Cerebellum (tissue), 4 donors: ENCODE measurements at places on chromosomes 6 and 20. TPM values are rescaled to one million over a fixed set of nuclear protein-coding genes. Genes with fewer than 3 reads are reported as not detected.
A peak's percentile ranks its signal among the peaks of the same experiment; 100 is the strongest.

The BPIFA1 gene
- not detected for total RNA-seq

The GSTA3 gene
- total RNA-seq, result not detected

The HSPA1L gene
- 4.2 TPM for total RNA-seq

The LY6G5C gene
- 3.4 TPM for total RNA-seq

The LTA gene
- not detected for total RNA-seq

The DLL1 gene
- 10.6 TPM for total RNA-seq

The GPLD1 gene
- total RNA-seq, result 20.4 TPM

The SLC12A5 gene
- 26.0 TPM for total RNA-seq

The PRRT1 gene
- total RNA-seq, result 1.2 TPM

- DNase-seq, result no peak
Observed at GRCh38 chr6:85594197-85594930, 706 bp upstream of the SNX14 start.

DNA sequence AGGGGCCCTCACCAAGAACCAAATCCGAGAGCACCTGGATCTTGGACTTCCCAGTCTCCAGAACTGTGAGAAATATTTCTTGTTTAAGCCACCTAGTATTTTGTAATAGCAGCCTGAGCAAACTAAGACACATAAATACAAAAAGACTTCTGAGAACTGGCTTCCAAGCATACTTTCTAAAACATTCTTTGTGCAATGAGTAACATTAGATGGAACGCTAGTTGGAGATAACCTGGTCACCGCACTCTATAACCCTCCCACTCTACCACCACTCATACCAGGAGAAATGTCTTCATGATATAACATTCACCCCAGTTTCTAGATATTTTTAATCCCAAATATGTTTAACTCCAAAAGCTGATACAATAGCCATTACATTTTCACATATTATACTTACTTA, 169.5 kb upstream of the THEMIS start:
- no peak for DNase-seq

- no peak for DNase-seq
Observed at GRCh38 chr6:51960419-51960818, 127.0 kb downstream of the PKHD1 start.

DNA sequence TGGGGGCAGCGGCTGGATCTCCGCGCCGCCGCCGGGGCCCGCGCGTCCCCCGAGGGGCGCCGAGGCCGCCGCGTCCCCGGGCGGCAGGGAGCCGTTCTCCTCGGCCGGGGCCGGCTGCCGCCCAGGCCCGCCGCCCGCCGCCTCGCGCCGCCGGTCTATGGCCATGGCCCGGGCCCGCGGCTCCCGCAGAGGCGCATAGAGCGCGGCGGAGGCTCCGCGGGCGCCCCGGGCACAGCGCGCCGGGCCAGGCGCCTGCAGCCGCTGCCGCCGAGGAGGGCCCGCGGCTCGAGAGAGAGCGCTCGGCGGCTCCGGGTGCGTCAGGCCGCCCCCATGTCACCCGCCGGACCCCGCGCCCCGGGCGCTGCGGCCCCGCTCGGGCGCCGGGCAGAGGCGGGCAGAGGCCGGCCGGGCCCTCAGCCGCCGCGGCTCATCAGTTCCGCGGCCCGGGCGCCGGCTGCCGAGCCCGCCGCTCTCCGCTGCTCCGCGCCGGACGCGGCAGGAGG, 404 bp downstream of the SLC22A23 start:
- peak; percentile 34 for DNase-seq

- no peak for DNase-seq
Observed at GRCh38 chr20:56423211-56423610, 11.2 kb downstream of the CASS4 start.

- DNase-seq, result no peak
Observed at GRCh38 chr6:41964201-41964887, 22.7 kb upstream of the CCND3 start.

GRCh38 chr20:61951695-61952533, 113.8 kb downstream of the TAF4 start:
- no peak for DNase-seq

GRCh38 chr6:15776458-15776980, 113.7 kb upstream of the DTNBP1 start:
- no peak for DNase-seq

- no peak for DNase-seq
Observed at GRCh38 chr20:58372806-58373205, 16.2 kb upstream of the VAPB start.

- no peak for DNase-seq
Observed at GRCh38 chr6:166779381-166779780, 152.3 kb upstream of the RPS6KA2 start.

DNA sequence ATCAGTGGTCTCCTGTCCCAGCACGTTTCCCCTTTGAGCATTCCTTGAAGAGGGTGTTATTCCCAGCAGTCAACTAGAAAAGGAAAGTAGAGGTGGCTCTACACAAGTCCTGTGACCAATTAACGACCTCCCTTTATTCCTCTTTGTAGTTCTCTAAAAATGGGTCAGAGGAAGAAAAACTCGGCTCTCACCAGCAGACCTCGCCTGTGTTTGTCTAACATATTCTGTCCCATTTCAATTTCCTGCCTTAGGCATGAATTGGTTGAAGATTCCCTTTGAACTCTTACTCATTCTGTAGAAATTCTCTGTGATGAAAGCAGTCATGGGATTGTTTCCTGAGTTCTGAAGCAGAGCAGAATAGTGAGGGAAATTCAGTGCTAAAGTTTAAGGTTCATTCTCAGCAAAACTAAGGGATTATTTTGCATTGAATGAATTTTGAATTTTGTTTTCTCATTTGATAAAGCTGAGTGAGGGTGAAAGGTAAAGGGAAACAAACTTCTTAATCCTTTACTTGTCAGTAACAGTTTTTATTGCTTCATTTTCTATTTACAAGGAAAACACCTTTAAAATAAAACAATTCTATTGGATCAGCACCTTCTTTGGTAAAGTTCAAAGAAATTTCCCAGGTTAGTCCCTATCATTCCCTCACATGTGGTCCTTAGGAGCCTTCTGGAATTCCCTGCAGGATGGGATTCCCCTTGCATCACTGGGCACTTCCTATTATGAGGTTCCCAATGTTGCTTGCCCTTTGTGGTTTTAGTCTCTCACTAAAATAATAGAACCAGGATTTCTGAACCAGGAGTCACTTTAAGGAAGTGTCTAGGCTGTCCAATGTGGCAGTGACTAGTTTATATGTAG, 105.8 kb downstream of the SLX4IP start:
- no peak for DNase-seq

DNA sequence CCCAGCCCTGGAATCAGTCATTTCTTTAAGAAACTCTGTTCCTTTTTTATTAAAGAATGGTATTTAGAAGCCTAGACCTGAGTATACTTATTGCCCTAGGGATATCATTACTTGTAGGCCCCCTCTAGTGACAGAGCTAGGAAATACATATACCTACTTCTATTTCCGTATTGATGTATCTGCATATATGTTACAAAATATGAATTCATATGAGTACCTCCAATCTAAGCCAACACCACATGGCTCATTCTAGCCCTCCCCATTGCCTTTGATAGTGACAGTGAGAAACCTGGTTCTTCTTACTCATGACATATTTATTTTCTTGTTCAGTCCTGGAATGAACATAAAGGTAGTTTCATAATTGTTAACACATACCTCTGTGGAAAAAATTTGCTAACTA, 137.2 kb downstream of the FARS2 start:
- DNase-seq, result no peak

DNA sequence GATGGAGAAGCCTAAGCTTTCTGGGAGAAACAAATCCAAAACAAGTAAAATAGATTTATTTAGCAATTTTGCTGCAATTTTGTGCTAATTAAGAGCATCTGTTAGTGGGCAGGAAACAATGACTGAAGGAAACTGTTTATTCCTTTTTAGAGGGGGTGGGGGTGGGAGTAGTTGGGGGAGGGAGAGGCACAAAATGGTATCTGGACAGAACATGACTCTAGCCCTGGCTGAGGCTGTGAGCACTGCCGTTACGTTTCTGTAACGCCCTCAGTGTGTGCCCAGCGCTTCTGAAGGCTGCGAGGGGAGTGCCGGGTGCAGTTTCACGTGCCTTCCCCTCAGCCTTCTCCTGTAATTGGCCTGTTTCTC, 28.8 kb downstream of the METTL24 start:
- DNase-seq, result no peak

- peak; percentile 57 for DNase-seq
Observed at GRCh38 chr20:5524896-5525295, 208.1 kb upstream of the PROKR2 start.

DNA sequence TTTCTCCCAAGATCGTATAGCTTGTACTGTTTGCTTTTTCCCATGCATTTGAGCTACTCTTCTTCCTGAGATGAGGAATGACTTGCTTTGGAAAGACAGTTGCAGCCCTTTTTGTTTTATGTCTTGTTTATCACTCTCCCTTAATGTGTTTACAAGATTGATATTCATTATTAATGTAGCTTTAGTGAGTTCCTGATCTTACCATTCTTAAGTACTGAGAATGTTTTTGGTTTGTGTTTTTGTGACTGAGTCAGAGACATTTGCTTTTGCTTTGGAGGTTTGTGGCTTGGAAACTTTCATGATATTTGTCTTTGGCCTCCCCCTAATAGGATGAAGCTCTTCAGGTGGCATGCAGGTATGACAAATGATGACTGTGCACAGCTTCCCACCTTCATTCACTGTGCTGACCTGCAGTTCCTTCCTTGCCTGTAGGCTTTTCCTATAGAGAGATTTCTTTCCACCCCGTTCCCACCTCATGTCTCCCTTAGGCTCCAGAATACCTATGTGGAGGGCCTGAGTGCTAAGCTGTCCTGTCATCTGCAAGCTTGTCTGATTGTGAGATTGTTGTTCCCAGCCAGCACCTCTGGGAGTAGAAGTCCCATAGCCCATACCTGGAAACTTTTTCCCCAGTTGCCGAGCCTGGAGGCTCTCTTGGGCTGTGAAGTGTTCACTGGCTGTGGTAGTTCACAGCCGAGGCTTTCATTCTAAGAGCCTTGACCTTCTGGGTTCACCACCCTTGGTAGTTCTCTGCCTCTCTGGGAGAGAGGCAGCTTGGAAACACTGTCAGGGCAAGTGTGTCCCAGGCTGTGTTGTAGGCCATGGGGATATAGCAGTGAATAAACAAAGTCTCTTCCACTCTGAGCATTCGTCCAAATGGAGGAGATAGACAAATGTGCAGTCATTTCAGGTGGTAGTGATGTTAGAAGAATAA, 27.1 kb downstream of the CDS2 start:
- DNase-seq, result no peak

GRCh38 chr20:35499271-35499670, 30.2 kb downstream of the C20orf173 start:
- no peak for DNase-seq

GRCh38 chr6:6790891-6791290, 202.4 kb downstream of the LY86 start:
- DNase-seq, result no peak

DNA sequence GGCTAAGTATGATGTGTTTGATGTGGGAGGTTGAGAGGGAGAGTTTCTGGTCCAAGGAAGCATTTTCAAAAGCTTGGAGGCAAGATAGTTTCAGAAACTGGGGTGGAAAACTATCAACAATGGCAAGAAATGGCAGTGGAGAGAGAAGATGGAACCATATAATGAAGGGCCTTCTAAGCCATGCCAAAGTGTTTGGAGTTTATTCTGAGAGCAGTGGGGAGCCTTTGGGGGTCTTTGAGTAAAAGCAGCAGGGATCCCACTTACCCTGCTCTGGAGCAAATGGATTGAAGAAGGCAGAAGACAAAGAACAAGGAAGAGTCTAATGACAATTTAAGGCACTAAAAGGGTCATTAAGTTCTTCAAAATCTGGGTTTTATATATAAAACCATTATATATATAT, 538.9 kb downstream of the UTRN start:
- no peak for DNase-seq

- DNase-seq, result no peak
Observed at GRCh38 chr20:14422892-14423291, 85.5 kb upstream of the FLRT3 start.

GRCh38 chr20:31949877-31950646, 1.8 kb downstream of the PDRG1 start:
- DNase-seq, result no peak

DNA sequence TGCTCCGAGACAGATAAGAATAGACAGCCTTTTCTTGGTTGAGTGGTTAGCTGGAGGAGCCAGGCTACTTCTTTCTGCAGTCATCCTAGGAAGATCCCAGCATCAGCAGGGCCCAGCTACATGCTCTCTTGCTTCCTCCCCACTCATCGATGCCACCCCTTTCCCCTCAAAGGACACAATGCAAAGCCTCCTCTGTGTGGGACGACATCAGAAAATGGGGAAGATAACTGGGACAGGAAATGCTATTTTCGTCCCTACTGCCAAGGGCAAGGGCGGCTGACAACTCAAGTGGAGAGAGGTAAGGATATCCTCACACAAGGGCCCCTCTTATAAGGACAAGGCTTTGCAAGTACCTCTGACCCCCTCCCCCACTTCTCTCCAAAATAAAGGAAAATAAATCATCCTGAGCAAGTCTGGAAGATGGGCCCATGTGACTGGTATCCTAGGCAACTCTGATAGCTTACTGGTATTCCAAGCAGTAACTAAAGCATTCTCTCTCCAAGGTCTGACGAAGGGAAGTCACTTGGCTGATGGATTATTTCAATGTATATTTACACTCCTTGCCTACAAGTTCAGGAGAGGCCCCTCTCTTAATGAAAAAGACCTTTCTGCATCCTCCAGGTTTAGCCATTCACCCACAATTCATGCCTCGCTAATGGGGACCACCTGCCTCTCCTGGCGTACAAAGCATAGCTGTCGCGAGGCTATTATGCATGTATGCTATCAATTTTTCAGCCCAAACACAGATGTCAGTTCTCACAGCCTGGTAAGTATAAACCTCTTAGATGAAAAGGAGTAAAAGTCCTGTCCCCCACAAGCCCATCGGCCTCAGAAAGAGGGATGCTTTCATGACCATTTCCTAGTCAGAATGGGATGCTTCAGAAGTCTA, 11.3 kb downstream of the ELMO2 start:
- no peak for DNase-seq

GRCh38 chr6:7170117-7170732, 62.5 kb downstream of the RREB1 start:
- no peak for DNase-seq

DNA sequence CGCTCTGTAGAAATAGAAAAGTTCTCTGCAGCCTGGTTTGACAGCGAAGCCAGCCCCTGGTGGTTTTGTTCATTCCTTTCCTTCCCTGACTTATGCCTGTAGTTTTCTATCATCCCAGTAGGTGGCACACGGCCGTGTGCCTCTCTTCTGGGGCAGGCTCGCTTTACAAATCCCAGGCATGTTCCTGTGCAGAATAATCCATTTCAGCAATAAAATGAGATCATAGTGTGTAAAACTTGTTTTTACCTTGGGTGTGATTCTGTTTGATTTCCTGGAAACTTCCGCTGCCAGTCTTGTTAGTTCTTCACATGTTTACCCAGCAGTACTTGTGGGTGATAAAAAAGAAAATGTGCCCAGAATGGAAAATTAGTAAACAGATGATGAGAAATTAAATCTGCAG, 7.4 kb upstream of the INSM1 start:
- peak; percentile 74 for DNase-seq

- DNase-seq, result no peak
Observed at GRCh38 chr6:166729658-166730057, 102.6 kb upstream of the RPS6KA2 start.
